ENCODE measurements at places on chromosomes 12 and 14. TPM values are rescaled to one million over a fixed set of nuclear protein-coding genes. Genes with fewer than 3 reads are reported as not detected.

GRCh38 chr14:61712137-61712536 is 16.8 kb downstream of the HIF1A start:
- H3K27ac ChIP-seq: no peak overlapping the region
- H3K4me3 ChIP-seq: no peak overlapping the region
- no peaks in the 10 kb centered on the region for H3K27me3 ChIP-seq
- peaks cover 35% of the 10 kb centered on the region for H3K4me1 ChIP-seq

DNA sequence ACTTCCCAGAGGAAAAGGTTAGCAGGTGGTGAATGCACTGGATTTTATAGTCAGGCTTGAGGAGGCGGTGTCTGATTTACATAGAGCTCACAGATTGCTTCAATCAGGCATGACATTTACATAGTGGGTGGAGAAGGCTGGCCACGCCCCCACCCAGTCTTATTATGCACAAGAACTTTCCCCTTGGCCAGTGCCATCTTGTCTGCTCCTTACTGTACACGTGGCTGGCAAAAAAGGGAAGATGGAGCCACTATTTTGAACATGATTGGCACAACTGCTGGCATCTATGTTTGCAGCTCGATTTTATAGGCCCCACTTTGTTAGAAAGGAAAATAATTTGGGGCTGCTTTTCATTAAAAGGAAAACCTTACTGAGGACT is 10.9 kb upstream of the LGMN start:
- no peaks in the 10 kb centered on the region for H3K27me3 ChIP-seq
- no peaks in the 10 kb centered on the region for H3K36me3 ChIP-seq
- H3K4me3 ChIP-seq: no peak overlapping the region
- DNase-seq: no peak

DNA sequence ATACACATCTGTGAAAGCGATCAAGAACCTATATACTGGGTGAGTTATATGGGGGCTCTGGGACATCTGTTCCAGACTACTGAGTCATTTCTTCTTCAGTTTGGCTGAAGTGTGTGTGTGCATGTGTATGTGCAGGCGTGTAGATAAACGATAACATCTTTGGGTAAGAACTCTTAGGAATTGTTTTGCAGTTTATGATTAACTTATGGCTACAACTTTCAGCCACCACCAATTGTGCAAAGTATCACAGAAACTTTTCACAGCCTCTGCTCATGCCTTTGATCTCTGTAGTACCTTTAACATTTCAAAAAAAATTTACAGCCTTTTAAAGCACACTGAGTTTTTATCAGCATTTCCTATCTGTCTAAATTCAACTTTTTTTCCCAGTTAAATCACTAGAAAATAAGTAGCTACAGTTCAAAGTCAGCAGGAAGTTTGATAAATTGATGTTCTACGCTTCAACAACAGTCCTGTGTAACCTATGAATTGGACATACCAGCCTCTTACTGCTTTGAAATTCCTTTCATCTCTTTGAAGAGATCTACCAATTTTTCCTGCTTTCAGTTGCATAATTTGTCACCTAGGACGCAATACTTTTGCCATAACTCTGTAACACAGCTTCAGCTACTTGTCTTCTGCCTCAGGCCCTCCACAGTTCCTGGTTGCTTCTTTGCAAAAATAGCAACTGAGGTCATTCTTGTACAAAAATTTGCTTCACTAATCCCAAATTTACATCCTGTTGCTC is 43.0 kb downstream of the PPM1H start:
- DNase-seq: no peak
- no peak overlapping the region for H3K4me3 ChIP-seq
- H3K36me3 ChIP-seq: no peaks in the 10 kb centered on the region
- H3K4me1 ChIP-seq: no peaks in the 10 kb centered on the region

DNA sequence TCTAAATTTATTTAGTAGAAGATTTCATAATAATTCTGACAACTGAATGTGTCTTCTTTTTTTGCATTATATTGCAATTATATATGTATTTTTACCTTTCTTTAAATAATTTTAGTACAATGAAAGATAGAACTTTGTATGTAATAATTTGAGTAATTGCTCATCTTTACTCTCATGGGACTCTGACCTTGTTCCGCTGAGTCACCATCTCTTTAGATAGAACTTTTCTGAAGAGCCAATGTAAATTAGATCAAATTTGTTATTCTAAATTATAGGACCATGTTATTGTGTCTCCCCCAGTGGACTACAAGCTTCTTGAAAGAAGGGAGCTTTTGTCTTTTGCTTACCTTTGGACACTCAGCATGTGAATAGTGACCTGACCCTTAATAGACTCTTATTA is 96.1 kb downstream of the TRHDE start:
- H3K27ac ChIP-seq: no peak overlapping the region
- H3K27me3 ChIP-seq: no peaks in the 10 kb centered on the region
- no peak overlapping the region for H3K4me3 ChIP-seq
- DNase-seq: no peak
- no peaks in the 10 kb centered on the region for H3K4me1 ChIP-seq

DNA sequence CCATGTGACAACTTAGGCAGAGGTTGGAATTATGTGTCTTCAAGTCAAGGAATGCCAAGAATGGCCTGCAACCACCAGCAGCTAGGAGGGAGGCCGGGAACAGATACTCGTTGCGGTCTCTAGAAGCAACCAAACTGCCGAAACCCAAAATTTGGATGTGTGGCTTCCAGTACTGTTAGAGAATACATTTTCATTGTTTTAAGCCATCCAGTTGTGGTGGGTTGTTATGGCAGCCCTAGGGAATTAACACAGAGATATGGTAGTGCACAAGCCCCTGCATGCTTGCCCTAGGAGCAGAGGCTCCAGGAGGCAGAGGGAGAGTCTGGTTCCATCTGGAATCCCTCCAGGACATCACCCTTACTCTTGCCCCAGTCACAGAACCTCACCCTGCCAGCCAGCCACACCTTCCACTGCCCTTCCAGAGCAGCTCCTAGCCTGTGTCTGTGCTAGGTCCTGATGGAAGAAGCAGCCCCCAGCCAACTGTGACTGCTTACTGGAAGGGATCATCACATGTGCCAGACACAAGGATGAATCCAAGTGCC is 19.5 kb downstream of the PITPNM2 start:
- no peaks in the 10 kb centered on the region for H3K36me3 ChIP-seq
- H3K27me3 ChIP-seq: no peaks in the 10 kb centered on the region
- peak overlapping the region; percentile 75 for H3K27ac ChIP-seq

GRCh38 chr14:33404964-33405574 is 466.4 kb downstream of the NPAS3 start:
- H3K27me3 ChIP-seq: no peaks in the 10 kb centered on the region
- no peak for DNase-seq
- H3K36me3 ChIP-seq: no peaks in the 10 kb centered on the region

DNA sequence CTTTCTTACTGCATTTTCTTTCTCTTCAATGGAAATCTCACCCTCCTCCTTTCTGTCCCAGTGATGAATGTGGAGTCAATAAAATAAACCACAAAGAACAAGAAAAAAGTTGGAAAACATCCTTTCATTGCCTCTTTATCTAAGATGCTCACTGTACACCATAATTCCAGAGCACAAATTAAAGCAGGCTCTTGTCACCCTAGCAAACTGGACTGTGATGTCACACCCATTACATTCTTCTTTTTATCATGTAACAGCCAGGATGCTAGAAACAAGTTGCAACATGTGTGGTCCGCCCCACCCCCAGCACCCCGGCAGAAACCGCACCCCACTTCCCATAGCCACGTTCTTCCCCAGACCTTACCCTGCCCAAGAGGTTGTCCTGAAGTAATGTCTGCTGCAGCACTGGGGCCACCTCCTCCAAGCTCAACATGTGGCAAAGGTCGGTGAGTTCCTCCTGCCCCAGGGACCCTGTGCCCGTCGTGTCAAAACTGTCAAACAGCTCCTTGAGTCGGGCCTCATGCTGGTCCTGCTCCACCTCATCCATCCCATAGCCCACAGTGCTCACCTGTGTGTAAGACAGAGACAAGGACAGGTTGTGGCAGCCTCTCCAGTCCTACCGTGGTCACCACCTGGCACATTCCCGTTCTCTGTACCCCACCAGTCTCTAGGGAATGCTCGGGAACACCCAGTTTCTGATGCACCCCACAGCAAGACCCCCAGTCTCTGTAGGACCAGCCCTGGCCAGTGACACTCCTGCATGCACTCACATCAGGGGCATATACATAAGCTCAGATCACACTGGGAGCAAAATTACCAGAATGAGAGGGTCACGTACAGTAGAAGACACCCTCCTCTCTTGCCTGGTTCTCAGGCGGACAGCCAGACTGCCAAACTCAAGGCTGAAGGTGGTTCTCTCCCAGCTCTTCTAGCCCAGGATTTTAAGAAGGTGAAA is 9.2 kb downstream of the NIN start:
- DNase-seq: no peak
- H3K4me3 ChIP-seq: no peak overlapping the region
- no peaks in the 10 kb centered on the region for H3K36me3 ChIP-seq
- no peaks in the 10 kb centered on the region for H3K27me3 ChIP-seq

GRCh38 chr14:95998656-95999055 is 40.5 kb upstream of the C14orf132 start:
- H3K4me3 ChIP-seq: no peak overlapping the region
- no peaks in the 10 kb centered on the region for H3K4me1 ChIP-seq
- no peak for DNase-seq
- no peaks in the 10 kb centered on the region for H3K27me3 ChIP-seq
- no peaks in the 10 kb centered on the region for H3K36me3 ChIP-seq
- H3K27ac ChIP-seq: no peak overlapping the region

GRCh38 chr14:31205681-31206535 is 1.7 kb downstream of the HECTD1 start:
- no peaks in the 10 kb centered on the region for H3K27me3 ChIP-seq
- H3K4me3 ChIP-seq: peak overlapping the region; percentile 85
- peaks cover 36% of the 10 kb centered on the region for H3K4me1 ChIP-seq
- no peaks in the 10 kb centered on the region for H3K36me3 ChIP-seq
- DNase-seq: no peak
- peak overlapping the region; percentile 100 for H3K27ac ChIP-seq

GRCh38 chr12:8950702-8951478 is 1.4 kb upstream of the M6PR start:
- H3K4me1 ChIP-seq: peaks cover 15% of the 10 kb centered on the region
- no peaks in the 10 kb centered on the region for H3K27me3 ChIP-seq
- H3K4me3 ChIP-seq: peak overlapping the region; percentile 90
- peak overlapping the region; percentile 97 for H3K27ac ChIP-seq

DNA sequence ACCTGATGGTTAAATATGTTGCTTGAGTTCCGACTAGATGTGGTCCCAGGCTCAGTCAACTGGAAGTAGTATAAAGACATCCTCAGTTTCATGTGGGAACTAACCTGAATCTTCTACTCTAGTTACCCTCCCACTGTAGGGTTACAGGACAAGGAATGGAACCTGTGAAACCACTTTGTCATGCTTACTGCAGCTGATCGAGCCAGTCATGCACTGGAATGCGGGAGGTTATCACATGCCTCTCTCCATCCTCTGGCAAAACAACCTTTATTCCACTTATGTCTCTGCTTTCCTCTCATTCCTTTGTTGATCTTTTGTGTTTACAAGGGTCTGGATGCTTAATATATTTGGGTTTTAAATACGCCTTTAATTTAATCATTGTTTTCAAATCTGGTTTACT is 111.9 kb upstream of the DDHD1 start:
- no peaks in the 10 kb centered on the region for H3K4me1 ChIP-seq
- no peaks in the 10 kb centered on the region for H3K36me3 ChIP-seq
- no peak overlapping the region for H3K27ac ChIP-seq
- H3K4me3 ChIP-seq: no peak overlapping the region

GRCh38 chr14:101705733-101706508 is 55.6 kb upstream of the PPP2R5C start:
- H3K27me3 ChIP-seq: no peaks in the 10 kb centered on the region
- H3K4me3 ChIP-seq: peak overlapping the region; percentile 26
- peak; percentile 82 for DNase-seq
- H3K27ac ChIP-seq: peak overlapping the region; percentile 52

- no peak overlapping the region for H3K4me3 ChIP-seq
- no peaks in the 10 kb centered on the region for H3K4me1 ChIP-seq
- peak; percentile 40 for DNase-seq
- no peak overlapping the region for H3K27ac ChIP-seq
- no peaks in the 10 kb centered on the region for H3K27me3 ChIP-seq
Observed at GRCh38 chr12:1844661-1845409, 24.5 kb downstream of the LRTM2 start.

DNA sequence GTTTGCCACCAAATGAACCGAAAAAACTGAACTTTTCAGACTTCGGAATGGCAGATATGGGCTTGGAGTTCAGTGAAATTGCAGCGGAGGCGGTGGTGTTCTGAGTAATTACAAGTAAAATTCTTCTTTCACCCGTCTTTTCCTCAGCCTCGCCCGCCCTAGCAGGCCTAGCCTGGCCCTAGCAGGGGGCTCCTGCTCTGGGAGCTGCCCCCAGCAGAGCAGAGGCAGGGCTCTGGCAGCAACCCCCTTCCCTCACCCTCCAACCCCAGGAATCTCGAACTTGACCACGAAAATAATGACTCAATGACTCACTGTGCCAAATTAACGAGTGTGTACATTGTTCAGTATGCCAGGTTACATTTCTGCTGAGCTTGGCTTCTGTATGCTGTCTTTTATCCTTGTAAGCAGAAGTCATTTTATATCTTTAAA is 1.1 kb downstream of the PAPLN start:
- peak overlapping the region; percentile 82 for H3K27ac ChIP-seq
- peaks cover 55% of the 10 kb centered on the region for H3K4me1 ChIP-seq
- peaks cover 35% of the 10 kb centered on the region for H3K27me3 ChIP-seq
- DNase-seq: no peak
- H3K4me3 ChIP-seq: peak overlapping the region; percentile 56
- no peaks in the 10 kb centered on the region for H3K36me3 ChIP-seq

GRCh38 chr12:692274-692673 is 29.0 kb upstream of the NINJ2 start:
- H3K4me3 ChIP-seq: no peak overlapping the region
- H3K27ac ChIP-seq: no peak overlapping the region
- H3K27me3 ChIP-seq: no peaks in the 10 kb centered on the region
- no peak for DNase-seq
- H3K36me3 ChIP-seq: no peaks in the 10 kb centered on the region
- H3K4me1 ChIP-seq: no peaks in the 10 kb centered on the region

DNA sequence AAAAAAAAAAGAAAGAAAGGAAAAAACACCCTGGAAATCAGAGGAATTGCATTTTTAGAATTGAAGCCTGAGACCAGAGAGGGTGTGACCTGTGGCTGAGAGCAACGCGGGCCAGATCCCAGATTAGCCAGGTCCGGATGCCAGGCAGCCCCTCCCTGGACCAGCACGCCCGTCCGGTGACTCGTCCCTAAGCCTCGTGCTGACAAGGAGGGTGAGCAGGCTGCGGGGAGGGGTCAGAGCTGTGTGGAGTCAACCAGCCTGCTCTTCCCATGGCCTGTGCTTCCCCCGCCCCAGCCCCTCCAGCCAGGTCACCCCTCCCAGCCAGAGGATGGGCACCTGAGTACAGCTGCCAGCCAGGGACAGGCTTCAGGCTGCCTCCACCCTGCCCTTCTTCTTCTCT is 4.2 kb upstream of the KLC1 start:
- no peaks in the 10 kb centered on the region for H3K27me3 ChIP-seq
- peak; percentile 85 for DNase-seq
- H3K4me3 ChIP-seq: no peak overlapping the region

Gene NGB
- 9.5 TPM for total RNA-seq

Gene DRAM1
- total RNA-seq: 13.3 TPM

Gene RPS6KA5
- 29.3 TPM for total RNA-seq

Gene LRTM2
- total RNA-seq: not detected

Gene CLECL1
- not detected for total RNA-seq

Gene ANKRD33
- not detected for total RNA-seq

Gene STYK1
- total RNA-seq: 0.36 TPM

Gene KLHL33
- 0.83 TPM for total RNA-seq

All from sigmoid colon (tissue), 7 donors.